ENCODE measurements at places on chromosomes 11 and 22.

- no peak for DNase-seq
Measured at GRCh38 chr11:65968600-65969482, 7.3 kb downstream of the SART1 start.

DNA sequence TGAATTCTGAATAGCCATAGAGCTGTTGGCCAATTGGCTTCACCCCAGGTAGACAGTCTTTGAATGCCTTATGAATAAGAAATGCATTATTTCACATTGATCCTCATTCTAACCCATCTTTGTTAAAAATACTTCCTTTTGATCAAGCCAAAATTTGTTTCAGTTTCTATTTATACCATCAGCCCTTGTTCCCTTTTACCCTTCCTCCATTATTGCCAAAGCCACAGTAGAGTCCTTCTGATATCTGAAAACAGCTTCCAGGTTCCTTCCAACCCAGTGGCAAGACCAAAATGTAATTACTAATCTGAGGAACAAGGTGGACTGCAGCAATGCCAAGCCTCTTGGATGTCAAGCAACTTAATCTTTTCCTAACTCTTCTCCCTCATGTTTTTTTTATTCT is 458.8 kb downstream of the BUD13 start:
- no peak for DNase-seq

- no peak for DNase-seq
Measured at GRCh38 chr22:30685178-30685577, 9.5 kb upstream of the OSBP2 start.

DNA sequence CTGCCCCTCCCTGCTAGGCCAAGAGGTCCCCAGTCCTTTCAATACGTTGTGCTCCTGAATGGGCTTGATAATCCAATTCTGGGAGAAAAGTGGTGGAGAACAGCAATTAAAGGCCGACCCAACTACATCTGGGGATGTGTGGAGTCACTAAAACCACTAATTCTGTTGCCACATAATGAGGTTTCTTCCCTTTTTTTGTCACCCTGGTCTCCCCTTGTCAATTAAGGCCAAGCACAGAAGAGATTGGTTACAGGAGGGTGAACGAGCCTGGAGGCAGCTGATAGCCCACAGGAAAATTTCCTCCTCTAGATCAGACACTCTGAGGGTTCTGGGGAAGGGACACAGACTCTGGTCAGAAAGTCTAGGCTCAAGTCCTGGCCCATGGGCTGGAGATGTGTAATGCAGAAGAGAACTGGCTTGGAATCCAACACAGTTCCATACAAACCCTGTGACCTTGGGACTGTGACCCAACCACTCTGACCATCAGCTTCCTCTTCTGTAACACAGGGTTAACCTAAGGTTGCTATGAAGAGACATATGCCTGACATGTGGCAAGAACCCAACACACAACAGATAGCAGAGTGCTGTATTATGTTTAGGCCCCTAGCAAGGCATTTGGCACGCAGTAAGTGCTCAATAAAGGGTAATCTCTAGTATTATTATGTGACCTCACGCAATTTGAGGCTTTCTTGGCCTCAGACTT is 146.4 kb downstream of the CHST1 start:
- no peak for DNase-seq

- DNase-seq = no peak
Measured at GRCh38 chr11:125171974-125172373, 7.4 kb downstream of the PKNOX2 start.

DNA sequence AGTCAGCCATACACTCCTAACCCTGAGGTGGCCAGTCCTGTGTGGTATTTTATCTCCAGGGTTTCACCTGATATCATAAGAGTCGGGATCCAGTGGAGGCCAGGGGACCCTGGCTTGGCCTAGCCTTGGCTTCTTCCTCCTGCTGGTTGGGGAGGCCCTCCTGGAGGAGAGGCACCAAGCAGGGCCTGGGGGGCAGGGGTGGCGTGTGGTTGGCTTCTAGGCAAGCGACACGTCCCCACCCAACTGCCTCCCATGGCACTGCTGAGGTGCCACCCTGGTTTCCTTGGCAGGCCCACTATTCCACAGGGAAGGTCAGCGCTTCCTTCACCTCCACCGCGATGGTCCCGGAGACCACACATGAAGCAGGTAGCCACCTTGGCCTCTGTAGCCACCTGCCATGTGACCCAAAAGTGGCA is 20.4 kb downstream of the PPIL2 start:
- no peak for DNase-seq

DNA sequence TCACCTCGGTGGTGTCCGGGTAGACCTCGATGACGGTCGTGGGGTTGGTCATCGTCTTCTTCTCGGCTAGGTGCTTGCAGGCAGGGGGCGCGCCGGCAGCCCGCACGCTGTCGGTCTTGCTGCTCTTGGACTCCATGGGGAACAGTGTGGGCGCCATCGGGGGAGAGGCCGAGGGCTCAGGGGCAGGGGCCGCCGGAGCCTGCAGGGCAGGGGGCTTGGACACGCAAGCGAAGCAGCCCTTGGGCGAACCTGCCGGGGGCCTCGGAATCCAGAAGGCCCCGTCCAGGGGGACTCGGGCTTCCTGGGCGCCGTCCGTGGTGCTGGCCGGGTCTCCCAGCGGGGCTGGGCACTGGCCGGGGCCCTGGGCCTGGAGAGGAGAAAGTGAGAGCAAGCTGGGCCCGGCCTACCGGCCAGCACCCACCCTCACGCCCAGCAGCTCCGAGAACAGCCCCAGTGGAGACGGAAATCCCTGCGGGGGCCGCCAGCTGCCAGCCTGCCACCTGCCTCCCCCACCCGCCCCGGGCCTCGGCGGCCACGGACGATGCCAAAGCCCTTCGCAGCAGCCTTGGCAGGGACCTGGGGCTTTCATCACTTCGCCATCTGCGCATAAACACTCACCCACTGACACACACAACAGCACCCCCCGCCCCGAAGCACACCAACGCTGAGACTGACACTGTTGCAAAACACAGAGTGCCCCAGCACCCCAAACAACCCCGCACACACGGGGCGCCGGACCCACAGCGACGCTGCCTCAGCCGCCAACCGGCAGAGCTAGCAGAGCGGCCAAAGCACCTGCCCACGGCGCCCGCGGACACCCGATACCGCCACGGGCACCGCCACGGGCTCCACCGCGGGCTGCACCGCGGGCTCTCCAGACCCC is 2.4 kb downstream of the IFITM10 start:
- DNase-seq = no peak

GRCh38 chr11:112995423-112996090 is 34.3 kb downstream of the NCAM1 start:
- DNase-seq = no peak

Measured in activated T-cell treated with anti-CD3 and anti-CD28 coated beads for 4 hours (primary cell).